ENCODE measurements at places on chromosomes 13 and 19. TPM values are rescaled to one million over a fixed set of nuclear protein-coding genes. Genes with fewer than 3 reads are reported as not detected.
A peak's percentile ranks its signal among the peaks of the same experiment; 100 is the strongest.

GRCh38 chr19:44925114-44925891 lies 10.9 kb downstream of the APOC1 start:
- DNase-seq, result peak; percentile 83

The PABPC3 gene
- 0.18 TPM for total RNA-seq

DNA sequence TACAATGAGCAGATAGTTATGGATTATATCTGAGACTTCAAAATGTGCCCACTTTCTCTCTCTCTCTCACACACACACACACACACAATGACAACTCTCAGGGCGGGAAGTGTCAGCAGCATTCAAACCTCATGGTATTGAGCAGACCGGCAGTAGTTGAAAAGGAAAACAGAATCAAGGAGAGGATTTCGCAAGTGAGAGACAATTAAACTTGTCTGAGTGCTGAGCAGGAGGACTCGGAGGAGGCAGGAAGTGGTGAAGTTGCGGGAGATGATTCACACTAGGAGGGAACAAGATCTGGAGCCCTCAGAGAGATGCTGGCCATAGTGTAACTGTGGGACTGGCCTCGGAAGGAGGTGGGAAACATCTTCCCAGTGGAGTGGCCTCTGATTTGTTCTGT lies 353.1 kb downstream of the EFNB2 start:
- DNase-seq, result no peak

- DNase-seq, result no peak
Measured at GRCh38 chr13:50149214-50149613, 134.0 kb downstream of the KCNRG start.

All from lower lobe of right lung (tissue), 2 donors.